ENCODE measurements at places on chromosomes 3 and 15.
A peak's percentile ranks its signal among the peaks of the same experiment; 100 is the strongest.

GRCh38 chr15:98800437-98801233, 152.3 kb downstream of the IGF1R start:
- peak; percentile 96 for DNase-seq

- DNase-seq, result peak; percentile 86
Measured at GRCh38 chr3:17645074-17645698, 97.2 kb downstream of the TBC1D5 start.

- DNase-seq, result no peak
Measured at GRCh38 chr3:38746641-38747040, 69.4 kb downstream of the SCN10A start.

DNA sequence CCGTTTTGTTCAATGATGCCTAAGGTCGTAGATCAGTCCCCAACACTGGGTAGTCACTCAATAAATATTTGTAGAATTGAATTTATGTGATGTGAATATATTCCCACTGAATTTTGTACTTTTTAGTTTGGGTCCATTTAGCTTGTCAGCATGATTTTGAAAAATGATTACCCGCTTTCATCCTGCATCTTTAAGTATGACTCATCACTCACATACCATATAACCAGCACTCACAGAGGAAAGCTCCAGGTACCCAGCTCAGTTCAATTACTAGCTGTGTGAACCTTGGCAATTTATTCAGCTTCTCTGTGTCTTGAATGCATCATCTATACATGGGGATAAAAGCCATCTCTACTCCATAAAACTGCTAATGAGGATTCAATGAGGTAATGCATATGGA, 2.2 kb upstream of the MLF1 start:
- no peak for DNase-seq

DNA sequence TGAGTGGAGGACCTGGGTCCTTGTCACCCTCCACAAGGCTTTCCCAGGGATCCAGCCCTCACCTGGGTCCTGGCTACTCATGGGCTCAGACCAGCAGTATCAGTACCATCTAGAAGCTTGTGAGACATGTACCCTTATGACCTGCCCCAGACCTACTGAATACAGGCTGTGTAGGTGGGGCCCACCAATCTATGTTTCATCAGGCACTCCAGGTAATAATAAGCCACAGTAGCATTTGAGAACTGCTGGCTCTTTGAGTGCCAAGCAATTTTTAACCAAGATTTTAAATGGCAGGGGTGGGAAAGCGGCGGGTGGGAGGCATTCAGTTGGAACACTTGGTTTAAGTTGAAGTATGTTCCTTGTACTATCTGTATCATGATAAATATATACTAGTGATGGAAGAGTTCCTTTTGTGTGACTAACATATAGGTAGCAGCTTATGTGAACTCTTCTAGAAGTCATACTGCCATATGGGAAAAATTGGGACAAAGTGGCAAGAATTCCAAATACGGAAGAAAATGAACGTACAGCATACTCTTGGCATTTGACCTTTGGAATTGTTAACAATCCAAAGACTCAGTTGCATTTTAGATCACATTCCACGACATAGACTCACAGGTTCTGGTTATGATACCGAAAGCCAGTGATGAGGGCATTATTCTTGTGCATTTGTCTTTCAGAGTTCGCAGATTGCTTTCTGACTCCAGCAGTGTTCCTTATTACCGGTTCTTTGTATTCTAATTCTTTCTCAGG, 190.4 kb downstream of the GHSR start:
- DNase-seq, result peak; percentile 42

DNA sequence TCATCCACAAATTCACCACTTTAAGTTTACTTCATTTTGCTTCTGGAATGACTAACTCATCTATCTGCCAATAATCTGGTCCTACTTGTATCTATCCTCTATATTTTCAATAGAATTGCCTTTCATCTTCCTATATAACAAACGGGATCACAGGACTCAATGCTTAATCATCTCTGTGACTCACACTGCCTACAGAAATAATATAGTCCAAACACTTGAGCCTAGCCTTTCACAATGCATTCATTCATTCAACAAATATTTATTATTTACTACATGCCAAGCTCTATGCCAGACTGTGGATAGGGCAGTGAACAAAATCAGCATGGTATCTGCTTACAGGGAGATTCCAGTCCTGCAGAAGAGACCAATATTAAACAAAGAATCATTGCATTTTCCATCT, 16.6 kb upstream of the AGTR1 start:
- DNase-seq, result no peak

GRCh38 chr3:139523718-139524117, 15.8 kb downstream of the RBP1 start:
- DNase-seq, result no peak

- no peak for DNase-seq
Measured at GRCh38 chr3:16587047-16587680, 18.1 kb downstream of the DAZL start.

GRCh38 chr3:183188895-183189462, 26.4 kb upstream of the LAMP3 start:
- DNase-seq, result peak; percentile 43

Measured in fibroblast of pulmonary artery (primary cell).